ENCODE measurements at places on chromosomes 5 and 9.
A peak's percentile ranks its signal among the peaks of the same experiment; 100 is the strongest.

DNA sequence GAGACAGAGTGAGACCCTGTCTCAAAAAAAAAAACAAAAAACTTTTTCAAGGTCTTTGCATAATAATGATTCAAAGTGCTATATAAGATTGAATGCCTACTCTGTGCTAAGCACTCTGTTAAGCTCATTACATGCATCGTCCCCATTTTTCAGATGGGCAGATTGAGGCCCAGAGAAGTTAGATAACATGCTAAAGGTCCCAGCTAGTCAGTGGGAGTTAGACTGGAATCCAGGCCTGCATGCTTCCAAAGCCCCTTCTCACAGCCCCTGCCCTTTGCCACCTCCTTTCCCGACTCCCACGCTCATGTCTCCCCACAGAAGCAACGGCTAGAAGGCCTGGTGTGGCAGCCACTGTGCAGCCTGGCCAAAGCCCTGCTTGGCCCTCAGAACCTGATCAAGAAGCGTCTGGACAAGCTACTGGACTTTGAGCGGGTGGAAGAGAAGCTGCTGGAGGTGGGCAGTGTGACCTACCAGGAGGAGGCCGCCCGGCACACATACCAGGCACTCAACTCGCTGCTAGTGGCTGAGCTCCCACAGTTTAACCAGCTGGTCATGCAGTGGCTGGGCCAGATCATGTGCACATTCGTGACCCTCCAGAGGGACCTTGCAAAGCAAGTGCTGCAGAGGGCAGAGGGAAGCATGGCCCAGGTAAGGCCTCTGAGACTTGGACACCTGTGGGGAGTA is 40.3 kb downstream of the ARHGEF37 start:
- no peak for DNase-seq

DNA sequence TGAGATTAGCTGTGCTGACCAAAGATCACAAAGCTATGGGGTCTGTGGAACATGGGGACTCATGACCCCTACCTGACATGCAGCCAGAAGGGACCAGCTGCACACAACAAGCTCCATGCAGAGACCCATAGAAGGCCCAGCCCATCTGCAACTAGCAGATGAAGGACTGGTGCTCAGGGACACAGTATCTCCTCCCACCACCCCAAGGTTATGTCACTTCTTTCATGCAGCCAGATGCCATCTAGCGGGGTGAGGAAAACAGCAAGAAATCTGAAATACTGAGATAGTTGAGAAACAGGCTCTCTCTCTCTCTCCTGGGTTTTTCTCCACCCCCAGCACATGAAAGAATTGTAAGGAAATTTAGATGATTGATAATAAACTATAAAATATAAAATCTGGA is 161.3 kb upstream of the DAPK1 start:
- DNase-seq, result no peak

DNA sequence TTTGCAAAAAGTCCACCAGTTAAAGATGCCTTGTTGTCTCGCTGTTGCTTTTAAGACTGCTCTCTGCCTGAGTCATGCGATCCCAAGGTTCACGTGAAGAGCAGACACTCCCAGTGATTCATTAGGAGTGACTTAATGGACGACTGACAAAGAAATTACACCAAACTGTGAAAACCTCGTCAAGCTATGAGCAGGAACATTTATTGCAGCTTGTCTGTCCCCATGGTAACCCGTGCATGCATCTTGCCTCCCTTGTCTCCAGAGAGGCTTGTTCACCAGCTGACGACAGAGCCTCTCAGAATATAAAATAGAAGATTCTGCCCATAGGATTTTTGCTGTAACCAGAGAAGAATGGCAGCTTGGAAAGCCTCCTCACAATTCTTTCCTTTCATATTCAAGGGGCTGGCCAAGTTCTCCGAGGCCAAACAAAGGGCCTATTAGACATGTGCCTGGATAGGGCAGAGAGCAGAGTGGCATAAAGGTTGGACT is 352.7 kb downstream of the SPOCK1 start:
- no peak for DNase-seq

GRCh38 chr5:151459680-151460324 is 12.4 kb downstream of the SLC36A1 start:
- DNase-seq, result peak; percentile 48

DNA sequence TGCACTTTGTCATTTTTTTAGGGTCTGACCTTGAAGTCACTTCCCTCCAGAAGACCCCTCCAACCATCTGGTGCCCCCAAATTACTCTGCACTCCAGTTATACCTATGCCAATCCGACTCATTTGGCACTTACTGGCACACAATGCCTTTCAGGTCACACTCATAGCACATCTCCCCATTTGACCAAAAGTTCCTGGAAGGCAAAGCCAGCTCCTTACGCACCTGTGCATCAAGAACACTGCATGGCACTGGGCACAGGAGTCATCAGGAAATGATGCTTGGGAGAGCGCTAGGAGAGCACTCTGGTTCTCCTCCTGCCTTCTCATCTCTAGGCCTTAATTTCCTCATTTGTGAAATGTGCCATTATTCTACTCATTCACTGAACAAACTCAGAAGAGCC is 2.9 kb downstream of the TNIP1 start:
- no peak for DNase-seq

GRCh38 chr5:136012041-136012804 is 16.6 kb upstream of the TGFBI start:
- no peak for DNase-seq

DNA sequence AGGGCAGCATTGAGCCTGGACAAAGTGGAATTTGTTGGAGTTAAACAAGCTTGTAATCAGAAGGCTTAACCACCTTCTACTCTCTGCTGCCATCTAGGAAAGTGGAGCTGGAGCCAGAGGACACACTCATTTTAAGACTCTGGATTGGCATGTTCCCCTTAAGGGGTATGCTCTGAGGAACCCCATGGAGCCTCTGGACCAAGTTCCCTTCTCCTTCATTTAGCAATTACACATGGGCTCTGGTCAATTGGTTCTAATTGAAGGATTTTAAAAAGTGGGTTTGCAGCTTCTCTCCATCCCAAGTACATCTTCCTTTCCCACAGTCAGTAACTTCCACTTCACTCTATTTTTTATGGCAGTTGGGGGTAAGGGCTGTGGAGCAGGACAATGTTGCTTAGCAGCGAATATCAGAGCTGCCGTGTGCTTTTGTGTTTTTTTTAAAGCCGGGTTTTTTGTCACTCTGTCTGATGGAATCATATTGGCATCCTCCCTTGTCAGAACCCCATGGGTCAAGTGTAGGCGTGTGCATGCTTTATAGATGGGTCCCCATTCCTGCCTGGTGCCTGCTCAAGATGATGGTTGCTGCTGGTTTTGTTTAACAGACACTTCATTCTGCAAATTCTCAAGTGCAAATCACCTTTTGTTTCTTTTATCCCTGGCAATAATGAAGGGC is 330.7 kb upstream of the ADAMTSL1 start:
- DNase-seq, result no peak

- no peak for DNase-seq
Measured at GRCh38 chr5:132860742-132861141, 5.5 kb downstream of the GDF9 start.

Data from hematopoietic multipotent progenitor cell treated with erythropoietin and hydrocortisone succinate and interleukin-3 and kit ligand, for 17 days (in vitro differentiated cells).